ENCODE measurements at places on chromosomes 13 and 19. TPM values are rescaled to one million over a fixed set of nuclear protein-coding genes. Genes with fewer than 3 reads are reported as not detected.

PSG1 gene
- 2.1 TPM for polyA plus RNA-seq

GARIN5A gene
- polyA plus RNA-seq: 0.32 TPM

ERFL gene
- not detected for polyA plus RNA-seq

VN1R4 gene
- not detected for polyA plus RNA-seq

ACER1 gene
- polyA plus RNA-seq: not detected

ZNF582 gene
- 3.9 TPM for polyA plus RNA-seq

CYP4F11 gene
- polyA plus RNA-seq: not detected

SCN1B gene
- polyA plus RNA-seq: 5.8 TPM

CNMD gene
- not detected for polyA plus RNA-seq

IL4I1 gene
- polyA plus RNA-seq: 0.92 TPM

NCAN gene
- polyA plus RNA-seq: not detected

GRCh38 chr13:62524061-62524460 lies 1108.4 kb upstream of the PCDH20 start:
- DNase-seq: no peak

- DNase-seq: no peak
Measured at GRCh38 chr13:35894636-35895035, 236.5 kb downstream of the DCLK1 start.

DNA sequence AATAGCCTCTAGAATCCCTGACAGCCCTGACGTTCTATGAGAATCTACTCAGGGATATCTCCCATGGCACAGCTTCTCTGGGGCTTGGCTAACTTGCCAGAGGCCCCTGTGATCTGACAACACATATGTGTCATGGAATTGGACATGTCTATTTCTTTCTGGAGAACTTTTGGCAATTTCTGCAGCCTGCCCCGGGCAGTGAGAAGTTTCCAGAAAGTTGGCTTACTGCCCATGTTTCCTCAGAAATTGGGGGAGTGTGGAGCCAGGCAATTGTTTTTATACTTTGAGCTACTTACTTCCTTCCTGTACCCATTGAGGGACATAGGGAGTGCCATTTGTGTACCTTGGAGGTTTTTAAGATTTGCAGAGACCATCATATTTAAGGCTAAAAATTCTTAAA lies 98.9 kb downstream of the FLT1 start:
- no peak for DNase-seq

DNA sequence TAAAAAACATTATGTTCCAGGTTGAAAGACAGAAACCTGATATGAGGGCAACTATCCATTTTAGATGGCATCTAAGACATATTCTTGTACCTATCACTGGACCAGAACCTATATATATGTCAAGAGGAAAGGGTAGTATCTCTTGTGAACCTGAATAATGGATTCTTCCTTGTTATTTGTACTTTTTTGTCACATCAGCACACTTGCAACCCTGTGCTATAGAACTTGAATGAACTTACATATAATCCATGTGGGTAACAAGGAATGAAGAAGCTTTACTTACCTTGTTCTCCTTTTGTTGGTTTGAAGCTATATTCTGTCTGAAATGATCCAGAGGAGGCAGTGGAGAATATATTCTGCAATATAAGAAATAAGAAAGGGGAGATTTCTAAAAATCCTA lies 483.7 kb upstream of the ATXN8OS start:
- DNase-seq: no peak

DNA sequence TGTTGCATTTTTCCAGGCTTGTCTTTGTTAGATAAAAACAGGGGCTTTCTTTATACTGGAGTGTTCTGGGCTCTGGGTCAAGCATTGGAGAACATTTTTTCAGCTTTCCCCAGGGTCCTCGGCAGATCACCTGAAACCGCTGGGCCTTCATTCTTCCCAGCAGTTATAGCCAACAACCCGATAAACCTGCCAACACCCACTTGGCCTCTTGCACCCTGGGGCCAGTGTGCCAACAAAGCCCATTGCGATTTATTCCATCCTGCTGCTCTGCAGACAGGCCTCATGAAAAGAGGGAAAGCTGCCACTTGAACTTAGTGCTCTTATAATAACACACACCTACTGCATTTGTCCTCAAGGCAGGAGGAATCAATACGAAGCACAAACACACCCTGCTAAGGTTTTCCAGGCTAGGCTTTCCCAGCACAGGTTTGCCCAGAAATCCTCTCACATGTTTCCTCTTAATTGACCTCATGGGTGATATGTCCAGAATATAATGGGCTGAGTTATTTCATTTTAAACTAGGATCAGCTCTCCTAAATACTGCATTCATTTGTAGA lies 669.3 kb downstream of the LIG4 start:
- DNase-seq: no peak

DNA sequence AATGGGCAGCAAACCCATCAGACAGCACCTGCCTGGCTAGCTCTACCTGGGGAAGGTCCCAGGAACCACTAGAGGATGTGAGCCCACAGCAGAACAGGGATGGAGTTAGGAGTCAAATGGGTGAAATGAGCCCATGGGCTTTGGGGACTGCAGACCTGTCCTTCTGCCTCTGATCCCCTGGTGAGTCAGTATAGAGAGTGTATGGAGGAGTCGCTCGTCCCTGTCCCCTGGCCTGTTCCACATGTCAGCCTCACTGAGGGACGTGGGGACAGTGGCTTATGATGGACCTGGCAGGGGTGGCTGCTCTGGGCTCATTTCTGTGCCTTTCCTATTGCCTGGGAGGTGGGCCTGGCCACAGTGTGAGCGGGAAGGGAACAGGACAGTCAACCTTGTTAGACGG lies 4.0 kb downstream of the CEACAM1 start:
- DNase-seq: no peak

DNA sequence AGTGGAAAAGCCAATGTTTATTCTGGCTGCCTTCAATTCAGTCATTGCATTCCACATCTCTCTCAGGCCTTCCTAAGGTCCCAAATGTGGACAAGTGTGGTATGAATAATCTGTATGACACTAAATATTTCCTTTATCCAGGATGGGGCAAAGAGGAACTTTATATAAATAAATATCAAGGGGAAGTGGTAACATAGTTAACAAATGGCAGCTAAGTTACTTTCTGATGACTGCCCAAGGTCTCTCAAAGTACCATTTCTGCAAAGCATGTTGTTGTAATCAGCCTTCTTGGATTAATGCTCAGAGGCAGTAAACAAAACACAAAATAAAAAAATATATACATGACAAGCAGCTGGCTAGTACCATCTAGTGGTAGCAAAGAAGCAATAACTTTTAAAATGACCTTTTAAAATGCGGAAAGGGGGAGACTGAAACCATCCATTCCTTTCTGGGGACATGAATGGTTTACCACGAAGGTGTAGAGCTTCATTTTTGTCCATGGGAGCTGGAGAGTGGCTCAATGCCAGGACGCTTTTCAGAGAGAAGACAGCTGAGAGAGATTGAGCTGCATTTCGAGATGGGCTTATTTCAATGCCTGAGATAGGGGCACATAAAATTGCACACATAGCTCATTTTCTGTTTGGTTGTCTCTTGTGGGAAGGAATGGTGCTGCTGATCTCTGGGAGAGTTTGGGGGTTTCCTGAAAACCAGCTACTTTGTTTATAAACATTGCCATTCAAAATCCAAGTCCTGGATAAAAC lies 259.2 kb downstream of the RFC3 start:
- DNase-seq: no peak

DNA sequence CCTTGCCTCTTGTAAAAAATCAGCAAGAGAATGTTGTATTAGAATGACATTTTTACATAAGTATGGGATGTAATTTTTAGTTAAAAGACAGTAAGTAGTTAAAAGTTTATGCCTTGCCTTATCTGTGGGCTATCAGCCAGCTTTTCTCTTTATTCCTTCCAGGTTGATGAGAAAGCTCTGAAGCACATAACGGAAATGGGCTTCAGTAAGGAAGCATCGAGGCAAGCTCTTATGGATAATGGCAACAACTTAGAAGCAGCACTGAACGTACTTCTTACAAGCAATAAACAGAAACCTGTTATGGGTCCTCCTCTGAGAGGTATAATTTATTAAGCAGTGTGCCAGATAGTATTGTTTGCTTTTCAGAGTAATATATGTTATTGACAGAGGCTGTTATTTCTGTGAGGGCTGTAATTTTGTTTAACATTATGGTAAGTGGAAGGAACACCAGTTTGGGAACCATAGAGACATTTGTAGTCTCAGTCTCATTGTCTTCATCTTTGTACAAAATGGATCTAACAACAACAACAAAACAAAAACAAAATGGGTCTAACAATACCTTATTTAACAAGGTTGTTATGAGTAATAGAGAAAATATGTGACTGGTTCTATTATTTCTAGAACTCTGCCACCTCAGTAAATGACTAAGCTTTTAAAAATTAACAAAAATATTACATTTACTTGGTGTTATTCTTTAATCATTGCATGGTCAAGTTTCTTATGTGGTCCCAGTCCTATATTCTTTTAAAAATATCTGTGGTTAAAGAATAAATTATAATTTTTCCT lies 112.8 kb downstream of the TDRD3 start:
- DNase-seq: no peak

GRCh38 chr13:94331281-94331680 lies 148.2 kb downstream of the DCT start:
- DNase-seq: no peak

GRCh38 chr19:35712567-35713505 lies 5.0 kb upstream of the KMT2B start:
- no peak for DNase-seq

GRCh38 chr13:25267715-25268114 lies 19.6 kb downstream of the MTMR6 start:
- DNase-seq: no peak

DNA sequence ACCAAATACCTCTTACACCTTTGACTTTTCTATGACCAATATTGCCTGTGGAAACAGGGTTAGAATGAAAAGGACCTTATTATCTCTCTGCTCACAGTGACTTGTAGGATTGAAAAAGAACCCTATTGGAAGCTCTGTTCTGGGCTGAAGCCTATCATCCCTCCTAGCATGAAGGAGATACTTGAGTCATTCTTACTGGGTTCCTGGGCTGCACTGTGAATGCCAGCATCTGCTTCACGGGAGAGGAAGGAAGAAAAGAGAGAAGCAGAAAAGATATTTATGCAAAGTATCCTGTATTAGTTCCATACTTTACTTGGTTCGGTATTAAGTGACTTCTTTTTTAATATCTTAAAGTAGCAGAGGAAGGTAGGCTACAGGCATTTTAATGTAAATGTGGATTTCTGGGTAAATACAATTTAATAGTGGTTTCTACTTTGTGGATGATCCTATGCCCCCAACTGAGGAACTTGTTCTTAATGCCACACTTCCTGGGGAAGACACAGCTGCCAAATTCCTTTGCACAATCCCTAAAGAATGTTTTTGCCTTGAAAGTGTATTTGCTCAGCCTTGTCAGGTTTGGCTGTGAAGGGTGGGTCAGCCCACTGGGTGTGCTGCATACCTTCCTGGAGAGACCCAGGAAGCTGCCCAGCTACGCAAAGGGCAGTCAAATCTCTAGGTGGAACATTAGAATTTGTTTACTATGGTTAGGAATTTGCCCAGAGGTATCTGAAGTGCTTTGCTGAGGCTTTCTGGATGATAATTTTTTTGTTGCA lies 13.7 kb upstream of the SCEL start:
- no peak for DNase-seq

- no peak for DNase-seq
Measured at GRCh38 chr13:99015606-99016490, 38.0 kb upstream of the DOCK9 start.

DNA sequence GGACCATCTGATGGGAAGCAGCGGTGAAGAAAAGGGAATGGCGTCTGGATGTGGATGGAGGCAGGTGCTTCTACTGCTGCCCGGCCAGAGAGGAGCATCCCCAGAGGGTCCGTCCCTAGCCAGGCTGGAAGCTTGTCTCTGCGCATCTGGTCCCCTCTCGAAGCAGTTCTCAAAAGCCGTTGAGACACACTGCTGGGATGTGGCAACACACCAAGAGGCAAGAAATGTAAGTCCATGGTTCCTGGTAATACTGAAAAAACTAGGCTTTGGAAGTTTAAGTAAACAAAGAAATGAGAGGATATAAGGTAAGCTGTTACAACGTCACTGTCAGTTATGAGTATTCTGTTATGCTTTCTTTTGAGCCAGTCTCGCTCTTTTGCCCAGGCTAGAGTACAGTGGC lies 15.1 kb upstream of the FFAR2 start:
- DNase-seq: no peak

DNA sequence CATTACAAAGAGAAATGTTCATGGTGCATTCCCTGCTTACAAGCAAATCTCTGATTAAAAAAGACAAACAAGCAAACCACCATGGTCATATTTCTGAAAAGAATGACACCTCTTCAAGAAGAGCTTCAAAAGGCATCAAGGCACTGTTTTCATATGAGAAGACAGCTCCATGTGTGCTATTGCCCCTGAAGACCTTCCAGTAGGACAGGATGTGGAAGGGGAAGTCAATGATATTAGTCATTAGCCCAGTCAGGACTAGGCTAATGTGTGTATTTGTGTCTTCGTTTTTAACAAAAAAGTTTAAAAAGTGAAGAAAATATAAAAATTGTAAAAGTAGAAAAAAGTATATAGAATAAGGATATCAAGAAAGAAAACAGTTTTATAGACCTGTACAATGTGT lies 534.7 kb upstream of the ARGLU1 start:
- DNase-seq: no peak

GRCh38 chr13:94308832-94309231 lies 170.7 kb downstream of the DCT start:
- no peak for DNase-seq

DNA sequence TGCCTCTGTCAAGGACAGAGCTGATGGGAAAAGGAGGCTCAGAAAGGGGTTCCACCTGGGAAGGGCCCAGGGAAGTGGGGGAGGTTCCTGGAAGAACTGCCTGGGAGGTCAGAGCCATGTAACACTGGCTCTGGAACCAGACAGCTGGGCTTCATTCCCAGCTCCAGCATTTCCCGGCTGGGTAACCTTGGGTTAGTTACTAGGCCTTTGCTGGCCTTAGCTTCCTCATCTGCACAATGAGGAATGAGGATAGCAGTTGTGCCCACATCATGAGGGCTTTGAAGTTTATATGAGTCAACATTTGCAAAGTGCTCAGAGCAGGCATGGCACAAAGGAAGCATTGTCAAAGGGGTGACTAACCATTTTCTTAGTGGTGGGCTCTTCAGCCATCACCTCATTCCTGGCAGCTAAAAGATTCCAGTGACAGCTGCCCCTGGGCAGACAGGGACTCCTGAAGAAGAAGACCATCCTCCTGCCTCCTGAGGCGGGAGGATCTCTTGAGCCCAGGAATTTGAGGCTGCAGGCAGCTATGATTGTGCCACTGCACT lies 1.7 kb upstream of the DNAJB1 start:
- no peak for DNase-seq

- no peak for DNase-seq
Measured at GRCh38 chr13:67042556-67042955, 187.6 kb downstream of the PCDH9 start.

DNA sequence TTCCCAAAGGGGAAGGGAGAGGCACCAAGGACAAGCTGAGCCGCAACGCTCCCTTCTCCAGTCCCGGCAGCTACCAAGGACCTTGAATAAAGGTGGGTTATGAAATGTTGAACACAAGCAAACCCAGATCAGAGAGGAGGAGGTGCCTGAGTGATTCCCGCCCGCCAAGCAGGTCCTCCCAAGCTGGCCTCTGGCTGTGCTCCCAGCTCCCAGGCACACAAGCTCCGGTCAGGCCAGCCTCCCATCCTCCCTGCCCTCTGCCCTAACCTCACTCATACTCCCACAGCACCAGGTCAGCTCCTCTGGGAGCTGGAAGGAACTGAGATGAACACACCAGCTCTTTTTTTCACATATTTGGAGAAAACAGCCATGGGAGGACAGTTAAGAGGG lies 3.7 kb downstream of the NAPA start:
- DNase-seq: no peak
